ENCODE measurements at places on chromosomes 6 and 20.

GRCh38 chr20:41467690-41468089, 101.1 kb upstream of the EMILIN3 start:
- no peak for DNase-seq

DNA sequence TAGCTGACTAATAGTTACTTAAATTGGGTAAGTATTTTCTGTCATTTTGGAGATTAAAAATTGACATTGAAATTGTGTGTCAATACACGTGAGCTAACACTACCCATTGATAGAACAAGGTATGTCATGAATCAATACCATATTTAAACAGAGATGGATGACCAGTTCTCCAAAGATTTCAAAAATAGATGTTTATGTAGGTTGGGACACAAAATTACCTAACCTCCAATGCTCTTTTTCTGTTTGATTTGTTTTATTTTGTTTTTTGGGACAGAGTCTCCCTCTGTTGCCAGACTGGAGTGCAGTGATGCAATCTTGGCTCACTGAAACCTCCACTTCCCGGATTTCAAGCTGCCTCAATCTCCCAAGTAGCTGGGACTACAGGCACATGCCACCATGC, 1491.7 kb downstream of the GRIK2 start:
- no peak for DNase-seq

GRCh38 chr6:66421570-66421969, 714.5 kb upstream of the EYS start:
- peak; percentile 43 for DNase-seq

DNA sequence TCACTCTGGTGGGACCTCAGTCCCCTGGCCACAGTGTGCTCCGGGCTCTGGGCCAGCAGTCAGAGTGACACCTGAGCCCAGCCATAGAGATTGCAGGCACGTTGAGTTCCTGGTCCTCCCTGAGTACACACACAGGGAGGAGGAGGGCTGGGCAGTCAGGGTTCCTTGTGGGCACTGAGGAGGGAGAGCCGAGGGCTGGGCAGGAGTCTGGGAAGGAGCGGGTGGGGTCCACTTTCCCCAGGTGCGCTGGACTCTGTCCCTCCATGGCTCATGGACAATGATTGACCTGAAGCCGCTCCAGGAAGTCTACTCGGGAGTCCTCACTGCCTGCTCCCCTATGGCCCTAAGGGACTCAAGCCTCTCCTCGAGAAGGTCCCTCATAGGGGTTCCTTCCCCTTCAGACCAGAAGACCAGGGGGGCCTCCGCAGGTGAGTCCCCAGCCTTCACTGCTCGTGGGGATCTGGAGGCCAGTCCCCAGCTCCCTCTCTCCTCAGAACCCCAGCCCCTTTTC, 1.1 kb downstream of the SLC44A4 start:
- DNase-seq = no peak

DNA sequence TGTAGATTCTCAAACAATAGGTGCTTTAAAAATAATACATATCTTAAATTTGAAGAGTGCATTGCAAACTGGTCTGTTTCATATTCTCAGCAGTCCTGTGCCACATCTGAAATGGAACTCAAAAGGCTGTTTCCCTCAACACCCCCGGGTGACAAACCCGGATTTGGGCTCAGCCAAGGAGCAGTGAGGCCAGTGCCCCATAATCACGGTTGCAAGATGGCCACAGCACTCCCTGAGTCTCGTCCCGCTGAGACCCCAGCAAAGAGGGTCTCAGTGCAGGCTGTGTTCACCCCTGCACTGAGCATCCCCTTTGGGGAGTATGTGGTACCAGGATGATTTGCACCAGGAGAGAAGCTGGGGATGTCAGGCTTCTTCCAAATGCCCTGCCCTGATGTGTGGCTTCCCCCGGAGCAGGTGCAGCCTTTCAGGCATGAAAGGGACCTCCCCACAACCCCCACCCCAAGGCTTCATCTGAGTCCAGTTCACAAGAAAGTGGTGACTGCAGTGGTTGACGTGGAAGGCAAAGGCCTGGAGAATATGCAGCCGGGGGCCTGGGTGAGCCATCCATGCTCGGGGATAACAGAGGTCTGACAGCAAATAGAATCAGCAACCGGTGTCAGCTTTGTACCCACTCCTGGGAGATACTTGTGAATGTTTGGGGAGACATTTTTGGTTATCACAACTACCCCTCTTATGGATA, 202.9 kb downstream of the SYNDIG1 start:
- DNase-seq = no peak

GRCh38 chr20:56778765-56779195, 149.7 kb downstream of the TFAP2C start:
- DNase-seq = peak; percentile 56

GRCh38 chr20:9352739-9353138, 161.7 kb upstream of the LAMP5 start:
- DNase-seq = no peak

GRCh38 chr6:131640100-131640499, 3.0 kb downstream of the ENPP3 start:
- no peak for DNase-seq

- DNase-seq = no peak
These were observed 116.4 kb downstream of the AKAP7 start for GRCh38 chr6:131251590-131252199.

All from H1 (cell line).